GM04504 (cell line): ENCODE measurements at places on chromosomes 3 and 15.

DNA sequence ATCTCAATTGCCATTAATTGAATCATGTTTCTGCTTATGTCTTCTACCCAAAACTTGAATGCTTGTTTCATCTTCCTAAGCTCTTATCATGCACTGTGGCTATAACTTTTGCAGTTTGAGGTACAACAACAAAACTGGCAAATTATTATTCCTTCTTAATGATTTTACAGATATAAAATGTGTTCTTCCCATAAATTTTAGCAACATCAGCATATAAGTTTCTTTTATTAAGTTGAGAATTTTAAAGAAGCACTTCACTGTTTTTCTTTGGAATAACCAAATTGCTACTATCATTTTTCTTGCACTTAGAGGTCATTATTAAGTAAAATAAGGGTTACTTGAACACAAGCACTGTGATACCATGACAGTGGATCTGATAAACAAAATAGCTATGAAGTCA is 862.6 kb upstream of the CADM2 start:
- DNase-seq, result no peak

DNA sequence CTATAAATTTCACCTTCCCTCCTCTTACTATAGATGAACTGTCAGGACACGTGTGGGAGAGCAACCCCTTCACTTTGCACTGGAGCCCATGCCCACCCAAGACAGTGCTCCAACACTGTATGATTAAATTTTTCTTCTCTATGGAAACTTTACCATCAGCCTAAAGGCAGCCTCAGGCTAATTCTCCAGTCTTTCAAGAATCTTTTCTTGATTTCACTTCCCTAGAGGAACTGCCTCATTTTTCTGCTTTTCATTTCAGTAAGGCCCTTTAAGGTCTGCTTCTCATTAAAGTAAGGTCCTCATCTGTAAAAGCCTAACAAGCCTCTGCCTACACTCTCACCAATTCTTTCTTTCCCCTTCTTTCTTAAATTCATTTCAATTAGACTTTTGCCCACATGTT is 137.3 kb downstream of the KCNMB2 start:
- DNase-seq, result no peak

- DNase-seq, result no peak
Observed at GRCh38 chr3:99902091-99902490, 84.4 kb downstream of the CMSS1 start.

- DNase-seq, result peak; percentile 75
Observed at GRCh38 chr3:73520931-73521461, 103.7 kb downstream of the PDZRN3 start.

DNA sequence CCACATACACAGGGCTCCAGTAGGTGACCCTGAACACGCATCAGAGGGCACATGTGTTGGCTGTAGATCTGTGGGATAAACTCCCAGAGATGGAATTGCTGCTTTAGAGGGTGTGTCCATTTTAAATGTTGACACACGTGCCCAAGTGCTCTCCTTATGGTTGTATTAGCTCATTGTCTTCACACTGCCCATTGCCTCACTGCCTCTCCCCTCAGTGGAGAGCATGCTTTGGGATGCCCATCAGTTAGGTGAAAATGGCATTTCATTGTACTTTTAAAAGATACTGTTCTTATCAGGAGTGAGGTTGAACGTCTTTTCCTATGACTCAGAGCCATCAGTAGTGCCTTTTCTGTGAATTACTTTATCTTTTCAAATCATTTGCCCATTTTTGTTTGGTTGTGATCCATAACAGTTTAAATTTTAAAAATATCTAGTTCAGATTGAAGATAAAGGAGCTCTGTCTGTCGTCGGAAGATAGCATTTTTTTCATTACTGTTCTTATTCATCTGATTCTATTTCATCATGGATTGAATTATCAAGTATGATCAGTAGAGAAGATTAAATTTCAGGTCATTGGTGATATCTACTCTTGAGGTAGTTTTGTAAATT is 120.7 kb downstream of the CHDH start:
- no peak for DNase-seq

DNA sequence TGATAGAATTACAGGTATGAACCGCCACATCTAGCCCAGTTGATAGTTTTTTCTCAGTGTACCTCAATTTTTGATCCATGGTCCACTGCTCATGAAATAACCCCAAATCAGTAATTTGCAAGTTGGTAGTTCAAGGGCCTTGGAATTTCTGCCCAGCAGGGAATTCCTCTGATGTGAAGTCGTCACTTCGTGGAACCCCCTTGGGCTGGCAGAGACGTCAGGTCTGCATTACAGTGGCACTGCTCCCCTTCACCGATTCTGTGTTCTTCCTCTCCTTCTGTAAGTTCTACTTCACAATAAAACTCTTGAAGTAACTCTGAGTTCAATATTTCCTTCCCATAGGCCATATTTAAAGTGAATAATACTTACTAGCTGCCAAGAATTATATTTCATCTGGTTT is 881.0 kb downstream of the OTOL1 start:
- no peak for DNase-seq

DNA sequence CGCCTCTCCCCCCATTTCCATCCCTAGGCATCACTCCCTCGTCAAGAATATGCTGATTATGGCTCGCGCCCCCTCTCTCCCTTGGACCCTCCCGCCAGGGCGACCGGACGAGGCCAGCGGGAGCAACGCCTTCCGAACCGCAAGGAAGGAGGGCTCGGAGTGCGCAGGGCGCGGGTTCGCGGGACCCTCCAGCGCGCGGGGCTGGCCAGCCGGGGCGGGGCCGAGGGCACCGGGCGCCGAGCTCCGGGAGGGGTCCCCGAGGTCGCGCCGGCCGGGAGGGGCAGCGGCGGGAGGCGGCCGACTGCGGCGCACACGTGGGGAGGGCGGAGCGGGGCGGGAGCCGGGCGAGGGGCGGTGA is 483 bp downstream of the EHD4 start:
- no peak for DNase-seq

DNA sequence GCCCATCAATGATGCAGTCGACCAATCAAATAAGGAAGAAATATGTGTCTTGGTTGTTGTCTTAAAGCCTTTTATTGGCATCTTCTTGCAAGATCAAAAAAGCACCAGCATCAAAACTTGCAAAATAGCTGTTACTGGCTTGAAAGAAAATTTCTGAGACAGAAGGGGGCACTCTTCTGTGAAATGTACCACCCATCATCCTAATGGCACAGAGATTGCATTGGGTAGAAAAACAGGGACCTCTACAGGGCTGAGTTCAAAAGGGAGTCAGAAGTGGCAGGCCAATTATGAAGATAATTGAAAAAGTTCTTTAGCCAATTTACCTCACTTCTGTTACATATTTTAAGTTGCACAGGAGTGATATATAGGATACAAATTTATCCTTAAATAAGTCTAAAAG is 122.3 kb upstream of the GPR149 start:
- no peak for DNase-seq

- no peak for DNase-seq
Observed at GRCh38 chr3:170714122-170714521, 128.2 kb upstream of the SLC7A14 start.

DNA sequence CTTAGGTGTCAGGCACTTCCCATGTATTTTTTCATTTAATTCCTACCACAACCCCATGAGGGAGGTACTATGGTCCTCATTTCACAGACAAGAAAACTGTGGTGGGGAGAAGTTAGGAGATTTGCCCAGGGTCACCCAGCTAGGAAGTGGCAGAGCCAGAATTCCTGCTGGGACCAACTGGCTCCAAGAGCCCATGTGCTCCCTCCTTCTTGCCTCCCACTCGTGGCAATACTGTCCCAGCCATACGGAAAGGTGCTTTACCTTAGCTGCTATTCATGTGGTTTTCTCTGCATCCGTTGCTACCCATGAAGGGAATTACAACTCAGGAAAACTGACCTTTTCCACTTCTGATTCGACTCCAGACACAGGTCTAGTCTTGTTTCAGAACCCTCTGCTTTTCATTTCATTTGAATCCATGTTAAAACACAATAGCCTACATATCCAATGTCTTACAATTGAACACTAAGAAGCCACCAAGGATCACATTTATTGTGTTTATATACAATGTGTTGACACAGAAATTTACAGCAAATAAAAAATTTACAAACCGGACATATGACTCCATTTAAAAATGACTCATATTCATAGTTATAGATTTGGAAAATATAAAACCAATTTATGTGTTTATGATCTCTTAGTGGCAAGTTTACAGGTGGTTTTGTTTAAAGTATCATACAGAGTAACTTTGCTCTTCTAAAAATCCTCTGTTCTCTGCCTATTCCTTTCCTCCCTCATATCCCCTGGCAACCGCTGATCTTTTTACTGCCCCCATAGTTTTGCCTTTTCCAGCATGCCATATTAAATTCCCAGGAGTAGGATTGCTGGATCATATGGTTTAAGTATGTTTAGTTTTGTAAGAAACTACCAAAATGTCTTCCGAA is 58.8 kb downstream of the BTD start:
- no peak for DNase-seq

DNA sequence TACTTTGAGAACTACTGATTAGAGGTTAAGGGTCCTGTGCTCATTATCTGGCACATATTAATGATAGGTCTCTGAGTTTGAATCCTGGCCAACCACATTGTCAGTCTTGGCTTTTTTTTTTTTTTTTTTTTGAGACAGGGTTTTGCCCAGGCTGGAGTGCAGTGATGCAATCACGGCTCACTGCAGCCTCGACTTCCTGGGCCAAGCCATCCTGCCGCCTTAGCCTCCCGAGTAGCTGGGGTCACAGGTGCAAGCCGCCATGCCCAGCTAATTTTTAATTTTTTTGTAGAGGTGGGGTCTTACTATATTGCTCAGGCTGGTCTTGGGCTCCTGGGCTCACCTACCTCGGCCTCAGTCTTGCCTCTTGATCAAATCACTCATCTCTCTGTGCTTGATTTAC is 547 bp upstream of the PCCB start:
- DNase-seq, result no peak

- DNase-seq, result no peak
Observed at GRCh38 chr3:13665582-13666226, 116.8 kb downstream of the FBLN2 start.

- no peak for DNase-seq
Observed at GRCh38 chr15:40443846-40444245, 3.1 kb downstream of the BAHD1 start.

DNA sequence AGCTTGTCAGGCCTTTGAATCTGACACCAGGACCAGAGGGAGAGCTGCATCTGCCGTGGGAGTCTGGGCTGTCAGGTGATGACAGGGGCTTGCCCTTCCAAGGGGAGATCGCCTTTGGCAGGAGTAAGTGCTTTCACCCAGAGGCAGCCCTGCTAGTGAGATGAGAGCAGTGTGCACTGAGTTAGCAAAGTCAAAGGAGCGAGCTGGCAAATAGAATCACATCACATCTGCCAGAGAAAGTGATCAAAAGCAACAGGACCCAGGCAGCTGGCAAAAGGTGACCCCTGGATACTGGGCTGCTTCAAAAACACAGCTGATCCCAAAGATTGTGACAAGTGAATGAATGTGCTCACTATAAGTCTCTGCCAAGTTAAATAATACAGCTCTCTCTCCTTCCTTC is 36.1 kb upstream of the PYDC2 start:
- DNase-seq, result no peak

GRCh38 chr3:174951034-174951433 is 91.9 kb downstream of the NAALADL2 start:
- no peak for DNase-seq

DNA sequence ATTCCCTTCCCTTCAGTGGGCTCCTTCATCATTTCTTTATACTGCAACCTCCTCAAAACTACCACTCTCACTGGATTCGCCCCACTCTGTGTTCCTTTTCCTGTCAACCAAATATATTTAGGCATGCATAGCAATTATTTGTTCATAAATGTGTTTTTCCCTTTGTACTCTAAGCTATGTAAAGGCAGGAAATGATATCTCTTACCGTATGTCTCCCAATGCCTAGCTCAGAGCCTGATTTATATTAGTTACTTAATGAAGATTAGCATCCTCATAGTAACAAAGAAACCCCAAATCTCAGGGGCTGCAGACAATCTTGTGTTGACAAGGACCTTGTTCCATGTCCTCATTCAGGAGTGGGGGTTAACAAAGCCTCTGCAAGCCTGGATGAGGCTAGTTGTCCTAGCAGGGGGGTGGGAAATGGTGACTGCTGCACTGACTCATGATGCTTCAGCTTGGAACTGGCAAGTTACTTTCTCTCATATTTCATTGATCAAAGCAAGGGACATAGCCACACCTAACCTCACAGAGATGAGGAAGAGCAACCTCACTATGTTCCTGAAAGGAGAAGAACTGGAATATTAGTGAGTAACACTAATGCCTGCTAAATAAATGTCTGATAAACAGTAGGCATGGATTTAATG is 15.2 kb downstream of the PHLDB2 start:
- no peak for DNase-seq

DNA sequence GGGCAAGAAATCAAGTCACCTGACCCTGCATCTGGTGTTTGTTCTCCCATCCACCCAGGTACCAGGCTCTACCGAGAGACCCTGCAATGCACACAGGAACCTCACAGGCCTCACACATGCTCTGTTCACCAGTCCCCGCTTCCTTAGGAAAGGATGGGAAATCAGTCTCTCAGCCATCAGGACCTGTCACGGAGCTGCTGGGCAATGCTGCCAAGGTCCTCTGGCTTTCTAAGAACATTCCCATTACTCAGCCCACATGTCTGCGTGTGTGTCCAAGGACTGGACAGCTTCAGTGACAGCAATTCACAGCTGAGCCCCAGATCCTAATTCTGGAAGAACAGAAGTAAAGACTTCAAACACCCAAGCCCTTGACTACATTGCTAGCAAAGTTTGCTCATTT is 6.5 kb upstream of the SRGAP3 start:
- no peak for DNase-seq

DNA sequence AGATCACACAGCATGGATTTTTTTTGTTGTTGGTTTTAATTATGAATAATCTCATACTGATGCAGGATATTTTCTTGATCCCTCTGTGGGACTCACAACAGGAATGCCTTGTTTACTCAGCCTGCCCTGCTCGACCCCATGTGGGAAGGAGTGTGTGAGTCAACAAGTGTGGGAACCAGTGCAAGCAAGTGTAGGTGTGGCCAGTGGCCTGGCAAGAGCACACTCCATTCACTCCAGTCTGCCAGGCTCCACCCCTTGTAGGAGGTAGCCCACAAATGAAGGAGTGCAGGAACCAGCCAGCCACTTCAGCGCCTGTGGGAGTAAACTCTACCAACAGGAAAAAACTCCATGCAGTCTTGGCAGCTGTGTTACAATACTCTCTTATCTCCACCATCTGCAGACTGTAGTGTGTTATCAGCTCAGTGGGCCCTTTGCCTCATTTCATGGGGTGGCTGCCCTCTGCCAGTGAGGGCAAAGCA is 393.6 kb downstream of the OTOL1 start:
- DNase-seq, result peak; percentile 69

DNA sequence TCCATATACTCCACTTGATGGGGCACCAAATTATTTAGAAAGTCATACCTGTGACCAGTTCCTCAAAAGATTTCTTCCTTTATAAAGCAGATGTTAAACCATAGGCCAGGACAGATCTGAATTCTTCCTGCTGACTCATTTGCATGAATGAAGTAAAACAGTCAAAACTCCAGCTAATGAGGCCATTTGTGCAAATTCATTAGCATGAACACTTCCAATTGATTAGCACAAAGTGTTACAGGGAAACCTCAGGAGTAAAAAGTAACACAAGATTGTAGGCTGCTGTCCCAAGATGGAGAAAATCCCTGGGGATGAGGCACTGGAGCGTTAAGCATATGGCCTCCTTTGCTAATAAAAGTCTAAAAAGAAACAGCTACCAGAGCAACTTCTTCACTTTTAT is 149.8 kb downstream of the ZNF385D start:
- DNase-seq, result no peak
